ENCODE measurements at places on chromosomes 6 and 20.

- no peak for DNase-seq
Observed at GRCh38 chr6:135496800-135497411, 634 bp downstream of the AHI1 start.

- no peak for DNase-seq
Observed at GRCh38 chr6:146620655-146621054, 21.9 kb downstream of the ADGB start.

- DNase-seq: peak; percentile 53
Observed at GRCh38 chr6:2245877-2246863, 765 bp upstream of the GMDS start.

- no peak for DNase-seq
Observed at GRCh38 chr20:46704714-46705377, 4.6 kb upstream of the SLC2A10 start.

- DNase-seq: no peak
Observed at GRCh38 chr20:63652192-63652980, 838 bp downstream of the STMN3 start.

GRCh38 chr20:53828682-53829254, 235.1 kb upstream of the ZNF217 start:
- DNase-seq: no peak

- DNase-seq: no peak
Observed at GRCh38 chr6:137089305-137089704, 44.5 kb upstream of the IL20RA start.

GRCh38 chr6:136365776-136366354, 76.2 kb upstream of the BCLAF1 start:
- no peak for DNase-seq

GRCh38 chr6:99393366-99393697, 663 bp downstream of the COQ3 start:
- DNase-seq: no peak

DNA sequence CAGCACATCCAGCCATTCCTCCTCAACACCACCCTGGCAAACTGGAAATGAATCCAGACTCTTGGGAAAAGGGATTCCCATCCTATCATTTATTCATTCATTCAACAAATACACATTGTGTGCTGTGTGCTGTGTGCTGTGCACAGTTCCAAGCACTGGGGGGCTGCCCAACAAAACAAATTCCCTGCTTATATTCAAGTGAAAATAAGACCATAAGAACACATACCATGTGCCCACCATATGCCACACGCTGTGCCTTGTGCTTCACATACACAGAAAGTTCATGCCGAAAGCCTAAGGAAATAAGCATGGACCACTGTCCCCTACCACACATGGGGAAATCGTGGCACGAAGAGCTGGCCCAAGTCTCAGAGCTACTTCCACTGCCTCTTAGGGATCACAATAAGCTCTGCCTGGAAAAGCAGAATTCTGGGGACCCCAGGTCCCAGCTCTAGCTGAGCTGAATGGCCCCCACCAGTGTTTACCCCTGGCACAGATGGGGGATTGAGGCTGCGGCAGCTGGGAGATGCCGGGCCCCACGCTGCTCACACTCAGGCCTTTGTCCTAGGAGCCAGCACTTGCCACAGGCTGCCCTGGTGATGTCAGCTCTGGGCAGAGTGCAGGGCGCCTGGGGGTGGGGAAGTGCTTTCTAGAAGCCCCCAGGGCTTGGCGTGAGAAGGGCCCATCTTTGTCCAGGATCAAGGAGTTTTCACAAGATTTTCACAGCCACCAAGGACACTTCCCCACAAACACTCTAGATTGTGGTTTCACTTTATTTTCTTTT, 99.6 kb downstream of the PREX1 start:
- no peak for DNase-seq

GRCh38 chr6:127392301-127392700, 48.9 kb upstream of the ECHDC1 start:
- DNase-seq: no peak

DNA sequence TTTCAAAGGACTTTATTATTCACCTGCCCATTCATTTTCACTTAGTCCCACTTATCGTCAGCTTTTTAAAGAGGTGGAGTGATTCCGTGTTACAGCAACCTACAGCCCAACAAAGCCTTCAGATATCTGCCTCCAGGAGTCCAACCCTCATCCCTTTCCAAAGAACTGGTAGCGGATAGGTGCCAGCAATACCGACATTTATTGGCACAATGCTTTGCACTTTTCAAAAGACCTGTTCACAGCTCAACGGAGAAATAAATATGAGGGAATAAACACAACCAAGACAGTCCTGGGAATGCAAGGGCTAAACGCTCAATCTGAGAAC, 819 bp upstream of the MTRF1L start:
- DNase-seq: no peak

- DNase-seq: no peak
Observed at GRCh38 chr6:158324136-158324535, 11.9 kb downstream of the TULP4 start.

GRCh38 chr20:52209154-52209571, 17.6 kb upstream of the ZFP64 start:
- DNase-seq: no peak

GRCh38 chr6:44056392-44057237, 70.6 kb downstream of the MRPL14 start:
- DNase-seq: no peak

DNA sequence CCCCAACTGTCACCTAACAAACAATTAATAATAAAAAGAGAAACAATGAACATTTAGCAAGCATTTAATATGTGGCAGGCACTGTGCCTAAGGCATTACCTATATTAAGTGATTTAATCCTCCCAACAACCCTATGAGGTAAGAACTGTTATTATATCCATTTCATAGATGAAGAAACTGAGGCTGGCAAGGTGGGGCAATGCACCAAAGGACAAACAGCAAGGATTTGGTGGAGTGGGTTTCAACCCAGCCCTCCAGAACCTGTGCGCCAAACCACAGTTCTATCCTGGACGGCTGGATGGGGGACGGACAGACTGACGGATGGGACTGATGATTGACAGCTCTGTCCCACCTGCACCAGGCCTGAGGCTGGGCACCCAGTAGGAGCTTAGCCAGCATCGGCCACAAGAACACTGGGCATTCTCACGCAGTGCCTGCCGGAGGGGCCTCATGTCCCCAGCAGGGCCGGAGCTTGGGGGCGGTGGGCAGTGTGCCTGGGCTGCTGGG, 24.6 kb downstream of the NOL4L start:
- DNase-seq: no peak

GRCh38 chr6:36019167-36019566, 5.3 kb downstream of the SLC26A8 start:
- DNase-seq: no peak

DNA sequence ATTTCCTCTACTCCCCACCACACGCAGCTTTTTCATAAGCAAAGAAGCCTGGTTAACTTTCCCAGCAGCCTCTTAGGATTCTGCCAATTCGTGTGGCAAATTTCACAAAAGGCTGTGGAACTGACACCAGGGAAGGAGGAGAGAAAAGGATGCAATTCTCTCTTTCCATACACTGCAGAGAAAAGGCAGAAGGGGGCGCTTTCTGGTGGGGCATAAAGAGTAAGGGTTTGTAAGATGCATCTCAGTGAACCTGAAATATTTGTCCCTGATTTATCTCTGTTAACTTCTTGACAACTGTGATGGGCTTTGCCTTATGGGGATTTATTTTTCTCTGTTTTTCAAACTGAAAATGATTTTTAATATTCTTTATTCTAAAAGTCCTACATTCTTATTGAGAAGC, 45.5 kb upstream of the GLP1R start:
- no peak for DNase-seq

GRCh38 chr6:24501914-24502313, 7.1 kb downstream of the ALDH5A1 start:
- no peak for DNase-seq

- no peak for DNase-seq
Observed at GRCh38 chr6:135066806-135067205, 12.2 kb upstream of the HBS1L start.

DNA sequence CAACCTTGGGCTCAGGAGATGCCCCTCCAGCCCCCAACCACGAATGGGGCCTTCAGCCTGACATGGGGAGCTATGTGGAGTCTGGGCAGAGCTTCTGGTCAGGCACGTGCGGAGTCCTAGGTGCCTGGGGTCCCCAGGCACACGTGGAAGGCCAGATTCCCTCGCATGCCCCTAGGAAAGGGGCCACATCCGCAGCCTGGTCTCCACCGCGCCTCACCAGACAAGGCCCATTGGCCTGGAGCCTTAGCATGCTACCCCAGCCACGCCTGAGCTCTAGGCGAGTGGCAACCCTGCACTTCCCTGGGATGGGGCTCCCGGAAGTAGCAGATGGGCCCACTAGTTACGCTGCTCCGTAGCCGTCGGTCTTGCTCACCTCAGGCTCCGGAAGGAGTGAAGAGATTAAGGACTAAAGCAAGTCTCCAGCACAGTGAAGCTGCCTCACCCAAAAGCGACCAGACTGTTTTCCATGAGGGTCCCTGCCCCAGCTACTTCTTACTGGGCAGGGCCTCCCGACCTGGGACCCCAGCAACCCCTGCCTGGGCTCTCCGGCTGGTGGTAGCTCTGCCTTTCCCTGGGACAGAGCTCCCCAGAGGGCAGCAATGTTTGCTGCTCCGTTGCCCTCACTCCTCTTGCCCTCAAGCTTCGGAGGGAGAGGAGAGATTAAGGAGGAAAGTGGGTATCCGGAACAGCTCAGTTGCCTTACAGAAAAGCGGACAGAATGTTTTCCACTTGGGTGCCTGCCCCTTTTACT, 93.2 kb upstream of the IMPG1 start:
- no peak for DNase-seq

DNA sequence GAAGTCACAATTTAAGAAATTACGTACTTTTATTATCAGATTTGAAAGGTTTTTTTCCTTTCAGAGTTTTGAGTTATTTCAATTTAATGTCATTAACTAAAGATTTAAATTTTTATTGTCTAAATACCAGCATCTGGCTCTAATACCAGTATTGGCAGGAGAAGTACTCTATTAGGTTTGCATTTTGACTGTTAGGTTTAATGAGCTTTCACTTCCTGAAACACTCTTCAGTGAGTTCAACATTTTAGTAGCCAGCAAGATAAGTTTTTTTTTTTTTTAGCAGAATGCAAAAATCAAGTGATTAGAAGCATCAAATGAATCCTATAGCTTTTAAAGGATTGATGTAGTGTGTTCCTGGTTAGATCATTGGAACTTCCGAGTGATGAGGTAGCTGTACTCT, 34.0 kb upstream of the SCGN start:
- no peak for DNase-seq

- no peak for DNase-seq
Observed at GRCh38 chr20:49891476-49892110, 23.7 kb downstream of the SPATA2 start.

DNA sequence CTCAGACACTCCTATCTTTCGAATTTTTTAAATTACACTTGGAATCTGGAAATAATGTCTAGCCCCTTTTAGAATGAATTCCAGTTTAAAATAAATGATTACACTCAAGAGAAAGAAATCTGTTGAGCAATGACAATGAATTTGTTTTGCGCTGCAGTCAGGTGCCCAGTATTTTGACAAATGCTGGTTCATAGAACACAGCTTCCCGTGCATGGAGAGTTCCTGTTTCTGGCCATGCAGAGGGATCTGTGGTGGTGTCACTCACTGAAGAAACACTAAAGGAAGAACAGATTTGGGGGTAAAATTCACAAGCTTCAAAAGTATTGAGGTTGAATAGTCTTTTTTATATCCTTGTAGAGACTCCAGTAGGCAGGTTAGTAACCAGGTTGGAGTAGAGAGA, 113.4 kb upstream of the CEP85L start:
- no peak for DNase-seq

- no peak for DNase-seq
Observed at GRCh38 chr6:148811459-148811858, 64.6 kb downstream of the UST start.

GRCh38 chr6:30749554-30750378, 5.4 kb upstream of the IER3 start:
- DNase-seq: no peak

GRCh38 chr6:34574647-34575293, 18.6 kb upstream of the SPDEF start:
- DNase-seq: no peak

GRCh38 chr6:37554480-37554819, 54.8 kb upstream of the CCDC167 start:
- DNase-seq: no peak

GRCh38 chr6:31727717-31728671, 1.1 kb downstream of the DDAH2 start:
- DNase-seq: no peak

DNA sequence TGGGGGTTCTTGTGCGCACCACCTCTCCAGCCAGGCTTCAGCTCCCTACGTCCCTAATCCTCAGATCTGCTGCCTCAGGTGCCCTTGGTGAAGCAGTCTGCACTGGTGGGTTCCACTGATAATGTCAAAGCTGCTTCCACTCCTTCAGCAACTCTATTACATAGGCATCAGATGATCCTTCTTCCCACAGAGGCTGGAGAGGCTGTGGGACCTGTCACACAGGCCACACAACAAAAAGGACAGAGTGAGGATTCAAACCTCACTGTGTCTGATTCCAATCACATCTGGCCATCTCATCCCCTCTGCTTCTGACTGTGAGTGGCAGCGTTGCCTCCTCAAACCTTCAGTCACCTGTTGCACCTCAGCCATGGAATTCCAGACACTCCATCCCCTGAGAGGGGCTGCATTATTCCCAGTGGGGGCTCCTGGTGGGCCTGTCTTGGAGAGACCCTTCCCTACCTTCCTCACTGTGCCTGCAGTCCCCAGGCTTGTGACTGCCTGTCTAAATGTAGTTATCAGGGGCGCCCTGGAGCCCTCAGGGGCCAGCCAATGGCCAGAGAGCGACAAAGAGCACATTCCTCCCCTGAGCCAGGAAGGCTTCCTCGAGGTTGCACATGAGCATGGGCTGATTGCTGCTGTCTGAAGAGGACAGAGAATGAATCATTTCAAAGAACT, 211.4 kb upstream of the ECI2 start:
- DNase-seq: no peak

Measured in NCI-H187 treated with DMSO at 0.1 percent for 48 hours (cell line).